ENCODE measurements at places on chromosomes 6 and 20.
A peak's percentile ranks its signal among the peaks of the same experiment; 100 is the strongest.

- no peak for DNase-seq
Measured at GRCh38 chr6:142155895-142156757, 9.1 kb downstream of the VTA1 start.

DNA sequence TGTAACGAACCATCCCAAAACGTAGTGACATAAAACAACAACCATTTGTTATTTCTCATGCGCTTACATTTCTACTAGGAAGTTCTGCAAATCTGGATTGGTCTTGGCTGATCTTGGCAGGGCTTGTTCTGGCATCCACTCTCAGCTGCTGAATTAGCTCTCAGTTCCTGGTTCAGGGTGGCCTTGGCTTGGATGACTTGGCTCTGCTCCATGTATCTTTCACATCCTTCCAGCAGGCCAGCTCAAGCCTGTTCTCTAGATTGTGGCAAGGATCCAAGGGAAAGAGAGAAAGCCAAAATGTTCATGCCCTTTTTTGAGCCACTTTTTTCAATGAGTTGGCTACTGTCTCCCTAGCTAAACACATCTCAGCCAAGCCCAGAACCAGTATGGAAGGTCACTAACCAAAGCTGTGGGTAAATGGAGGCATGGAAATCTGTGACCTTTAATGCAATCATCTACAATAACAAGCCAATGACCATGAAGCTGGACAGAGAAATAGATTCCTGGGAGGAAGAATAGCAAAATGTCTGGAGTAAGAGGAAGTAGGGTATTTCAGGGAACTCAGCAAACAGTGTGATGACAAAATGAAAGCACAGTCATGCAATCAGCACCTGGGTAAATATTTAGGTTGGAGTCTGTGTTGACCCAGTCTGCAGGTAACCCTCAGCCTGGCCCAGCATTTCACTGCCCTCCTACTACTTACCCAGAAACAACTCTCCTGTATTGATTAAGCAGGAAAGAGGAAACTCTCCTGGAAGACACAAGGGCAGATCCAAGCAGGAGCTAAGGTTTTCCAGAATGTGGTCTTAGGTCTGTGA lies 32.7 kb upstream of the SNAP25 start:
- no peak for DNase-seq

DNA sequence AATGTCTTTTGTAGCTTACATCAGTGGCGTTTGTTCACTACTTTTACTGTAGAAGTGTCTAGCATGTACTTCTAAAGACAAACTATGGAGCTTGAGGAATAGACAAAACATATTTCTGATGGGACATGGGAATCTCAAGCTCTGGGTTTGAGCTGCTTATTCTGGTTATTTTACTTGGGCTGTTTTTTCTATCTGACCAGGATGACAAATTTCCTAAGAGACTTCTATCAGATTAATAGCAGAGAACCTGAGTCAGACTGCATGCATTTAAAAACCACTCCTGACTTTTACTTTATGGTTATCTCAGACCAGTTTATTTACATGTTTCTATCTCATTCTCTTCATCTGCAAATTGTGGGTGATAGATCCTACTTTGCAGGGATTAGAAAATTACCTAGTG lies 1282.3 kb upstream of the GJE1 start:
- no peak for DNase-seq

DNA sequence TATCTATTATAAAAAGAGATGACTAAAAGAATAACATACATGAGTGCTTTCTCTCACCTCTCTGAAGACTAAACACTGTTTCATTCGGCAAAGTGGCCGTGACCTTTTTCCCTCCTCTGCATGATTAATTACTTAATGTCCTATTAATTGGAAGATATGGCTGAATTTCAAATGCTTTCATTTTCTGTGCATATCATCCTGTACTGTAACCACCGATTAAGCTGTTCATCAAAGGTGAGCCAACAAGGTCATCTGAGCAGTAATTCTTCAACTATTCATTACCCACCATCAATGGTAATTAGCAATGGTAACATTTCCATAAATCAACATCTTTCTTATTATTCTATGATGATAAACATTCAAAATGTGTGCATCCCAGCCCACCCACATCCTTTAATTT lies 125.2 kb downstream of the PTPRK start:
- no peak for DNase-seq

DNA sequence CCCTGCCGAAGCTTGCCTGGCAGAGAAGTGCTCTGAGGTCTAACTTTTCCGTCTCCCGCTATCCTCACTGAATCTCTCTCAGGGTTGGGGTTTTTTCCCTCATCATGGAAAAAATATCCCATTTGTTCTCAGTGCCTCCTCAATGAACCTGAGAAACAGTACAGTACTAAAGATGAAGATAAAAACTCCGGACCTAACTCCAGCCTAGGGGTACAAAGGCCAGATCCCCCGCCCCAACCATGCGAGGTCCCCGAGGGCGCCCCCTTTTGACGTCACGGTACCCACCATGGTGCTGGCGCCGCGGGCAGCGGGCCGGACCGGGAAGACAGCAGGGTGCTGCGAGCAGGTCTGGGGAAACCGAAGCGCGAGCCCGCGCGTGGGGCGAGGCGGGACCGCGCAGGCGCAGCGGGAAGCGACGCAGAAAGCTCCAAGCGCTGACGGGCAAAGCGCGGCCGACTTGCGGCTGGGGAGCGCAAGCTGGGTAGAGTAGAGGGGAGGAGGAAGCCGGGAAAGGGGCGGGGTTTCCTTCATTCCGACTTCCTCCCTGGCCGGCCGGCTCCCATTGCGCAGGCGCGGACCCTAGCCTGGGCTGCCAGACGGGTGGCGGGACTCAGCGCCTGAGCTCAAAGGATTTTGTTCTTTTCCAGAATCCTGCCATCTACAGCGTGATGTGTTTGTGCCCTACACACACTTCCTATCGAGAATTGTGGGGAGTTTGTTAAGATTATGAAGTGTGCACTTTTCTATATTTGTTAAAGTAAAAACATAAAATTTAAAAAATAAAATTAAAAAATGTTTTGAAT lies at the start of gene LSM2:
TSS of gene LSM2 (minus strand) at position 497 of the 803 bp plus-strand sequence. CDS start at position 288, 209 bp downstream.
- DNase-seq, result peak; percentile 80

Measured in NCI-H2107 (cell line).